ENCODE measurements at places on chromosomes 1 and 21.
A peak's percentile ranks its signal among the peaks of the same experiment; 100 is the strongest.

GRCh38 chr1:217053676-217054075, 330.4 kb upstream of the ESRRG start:
- no peak for DNase-seq

DNA sequence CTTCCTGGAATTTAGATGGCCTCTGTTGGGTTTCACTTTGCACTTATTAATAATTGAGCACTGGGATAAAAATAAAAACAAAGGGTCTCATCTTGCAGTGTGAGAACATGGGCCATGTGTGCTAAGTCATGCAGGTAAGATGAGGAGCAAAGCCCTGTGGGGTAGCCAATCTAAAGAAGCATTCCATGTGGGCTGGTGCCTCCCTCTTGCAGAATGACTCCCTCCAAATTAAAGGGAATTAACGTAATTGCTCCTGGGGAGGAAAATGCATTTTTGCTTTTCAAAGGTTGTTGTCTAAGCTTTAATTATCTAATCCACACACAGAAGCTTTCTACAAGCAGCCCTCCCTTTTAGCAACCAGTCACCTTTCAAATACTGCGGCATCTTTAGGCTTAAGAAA, 69.8 kb downstream of the CDC14A start:
- no peak for DNase-seq

GRCh38 chr1:204260601-204261197, 46.9 kb upstream of the GOLT1A start:
- DNase-seq: no peak

DNA sequence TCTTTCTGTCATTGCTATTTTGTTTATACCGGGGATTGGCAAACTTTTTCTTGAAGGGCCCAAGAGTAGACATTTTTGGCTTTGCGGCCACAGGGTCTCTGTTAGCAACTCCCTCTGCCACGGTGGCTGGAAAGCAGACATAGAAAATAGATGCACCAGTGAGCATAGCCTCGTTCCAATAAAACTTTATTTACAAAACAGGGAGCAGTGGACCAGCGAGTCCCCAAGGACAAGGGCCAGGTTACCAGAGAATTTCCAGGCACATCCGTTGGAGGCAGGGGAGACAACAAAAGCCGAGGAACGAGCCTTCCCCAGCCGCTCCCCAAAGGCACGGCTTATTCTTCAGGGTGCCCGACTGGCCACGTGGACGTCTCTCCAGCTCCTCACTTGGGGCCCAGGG, 26.5 kb downstream of the FAAP20 start:
- no peak for DNase-seq

- DNase-seq: peak; percentile 29
Measured at GRCh38 chr1:7902478-7903085, 38.1 kb downstream of the TNFRSF9 start.

- peak; percentile 33 for DNase-seq
Measured at GRCh38 chr21:33924079-33924765, 8.6 kb upstream of the ATP5PO start.

- no peak for DNase-seq
Measured at GRCh38 chr1:14660801-14661200, 62.3 kb downstream of the KAZN start.

DNA sequence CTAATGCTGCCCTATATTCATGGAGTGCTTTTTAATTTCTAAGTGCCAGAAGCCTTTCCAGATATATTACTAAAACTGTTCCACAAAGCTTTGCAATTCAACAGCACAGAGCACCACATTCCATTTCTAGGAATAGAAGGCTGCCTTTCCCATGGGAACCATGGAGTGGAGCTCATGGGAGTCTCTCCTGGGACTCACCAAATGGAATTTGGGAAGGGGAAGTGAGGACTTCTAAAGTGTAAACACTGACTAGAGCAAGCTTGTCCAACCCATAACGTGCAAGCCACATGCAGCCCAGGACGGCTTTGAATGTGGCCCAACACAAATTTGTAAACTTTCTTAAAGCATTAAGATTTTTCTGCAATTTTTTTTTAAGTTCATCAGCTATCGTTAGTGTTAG, 190.4 kb upstream of the TNR start:
- DNase-seq: no peak

DNA sequence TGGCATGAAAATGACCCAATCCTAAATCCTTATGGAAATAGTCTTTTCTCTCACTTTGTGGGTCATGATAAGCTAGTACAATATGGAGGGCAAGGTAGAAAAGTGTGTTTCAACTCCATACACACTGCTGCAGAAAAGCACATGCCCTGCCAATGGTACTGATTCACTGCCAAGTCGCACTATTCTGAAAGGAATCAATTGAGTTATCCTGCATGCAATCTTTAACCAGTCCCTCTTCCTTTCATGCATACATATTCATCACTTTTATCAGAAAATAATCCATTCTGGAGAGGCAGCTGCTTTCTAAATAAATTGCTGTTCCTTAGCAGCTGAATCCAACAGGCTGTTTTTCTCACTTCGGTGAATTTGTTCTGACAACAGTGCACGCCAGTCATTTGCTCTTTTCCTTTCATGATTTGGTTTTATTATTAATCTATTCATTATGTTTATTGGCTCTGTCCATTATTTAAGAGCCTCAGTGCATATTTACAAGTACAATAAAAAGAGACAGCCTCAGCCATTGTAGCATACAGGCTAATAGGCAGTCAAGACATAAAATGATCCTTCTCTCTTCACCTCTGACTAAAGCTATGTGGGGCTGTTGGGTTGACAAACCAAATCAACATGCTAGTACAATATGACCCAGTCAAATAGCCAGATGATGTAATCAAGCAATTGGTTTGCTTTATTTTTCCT, 108.8 kb downstream of the CHD1L start:
- no peak for DNase-seq

GRCh38 chr21:45306832-45307571, 19.3 kb upstream of the POFUT2 start:
- DNase-seq: no peak

GRCh38 chr1:234322979-234323378, 50.3 kb upstream of the COA6 start:
- DNase-seq: no peak

- no peak for DNase-seq
Measured at GRCh38 chr1:226309398-226310244, 657 bp upstream of the LIN9 start.

- no peak for DNase-seq
Measured at GRCh38 chr1:203204756-203205155, 18.3 kb upstream of the CHI3L1 start.

DNA sequence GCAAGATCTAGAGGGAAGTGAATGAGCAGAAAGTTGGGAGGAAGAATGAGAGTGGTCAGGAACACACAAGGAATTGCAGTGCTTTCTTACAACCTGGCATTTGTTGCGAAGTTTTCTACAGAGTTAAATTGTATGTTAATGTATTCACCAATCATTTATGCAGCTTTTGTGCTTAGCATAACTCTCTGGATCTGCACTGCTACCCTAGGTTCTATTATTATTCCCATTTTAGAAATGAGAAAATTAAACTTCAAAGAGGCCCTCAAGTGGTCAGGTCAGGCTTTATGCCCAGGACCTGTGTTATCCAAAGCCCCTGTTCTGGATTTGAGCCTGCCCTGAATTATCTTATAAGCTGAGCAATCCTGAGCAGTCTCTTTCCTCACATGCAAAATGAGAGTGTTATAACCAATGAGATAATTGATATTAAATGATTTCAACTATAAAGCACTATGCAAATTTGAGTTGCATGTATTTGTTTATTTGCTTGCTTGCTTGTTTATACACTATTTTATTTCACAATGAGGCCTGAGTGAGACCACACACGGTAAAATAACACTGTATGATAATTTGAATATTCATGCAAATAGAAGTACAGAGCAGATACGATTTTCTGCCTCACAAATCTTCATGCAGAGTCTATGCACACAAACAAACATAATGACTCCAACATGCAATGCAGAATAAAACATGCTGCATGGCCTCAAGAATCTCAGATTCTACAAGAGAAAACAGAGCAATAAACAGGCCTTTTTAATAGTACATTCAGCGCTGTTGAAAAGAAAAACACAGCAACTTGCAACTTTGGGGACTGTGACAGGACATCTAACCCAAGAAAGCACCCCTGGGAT, 323.0 kb downstream of the PLPP3 start:
- no peak for DNase-seq

- no peak for DNase-seq
Measured at GRCh38 chr1:91201694-91202093, 179.9 kb upstream of the ZNF644 start.

DNA sequence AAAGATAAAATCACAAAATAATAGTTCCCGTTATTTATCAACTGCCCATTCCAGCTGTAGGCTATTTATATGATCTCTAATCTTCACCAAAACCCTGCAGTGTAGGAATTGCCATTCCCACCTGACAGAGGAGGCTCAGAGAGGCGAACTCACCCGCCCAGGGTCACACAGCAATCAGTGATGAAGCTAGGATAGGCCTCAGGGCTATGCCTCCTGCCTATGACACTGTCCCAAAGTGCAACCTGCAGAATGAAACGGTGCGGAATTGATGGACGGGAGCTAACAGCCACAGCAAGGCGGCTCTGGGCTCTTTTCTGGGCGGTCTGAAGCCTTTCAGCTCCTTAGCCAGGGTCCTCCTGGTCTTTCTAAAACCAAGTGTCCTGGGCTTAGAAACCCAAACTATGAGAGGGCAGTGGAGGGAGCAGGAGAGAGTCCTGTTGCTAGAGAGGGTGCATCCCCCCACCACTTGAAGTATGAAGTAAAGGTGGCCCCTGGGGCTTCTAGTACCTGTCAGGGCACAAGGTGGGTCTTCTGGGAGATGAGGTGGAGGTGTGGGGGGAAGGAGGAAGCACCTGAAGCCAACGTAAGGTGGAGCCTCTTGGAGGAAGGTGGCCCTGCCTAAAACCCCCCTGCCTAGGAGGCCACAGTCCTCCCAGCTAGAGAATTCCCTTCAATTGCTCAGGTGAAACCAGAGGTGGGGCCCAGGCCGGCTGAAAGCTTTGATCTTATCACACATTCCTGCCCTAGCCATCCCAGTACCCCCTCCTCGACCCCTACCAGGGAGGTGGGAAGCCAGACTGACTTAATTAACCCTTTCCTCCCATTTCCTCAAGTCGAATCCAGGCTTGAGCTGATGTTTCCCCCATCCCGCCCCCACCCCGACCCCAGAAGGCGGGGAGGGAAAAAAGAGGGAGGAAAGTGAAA, 14.8 kb downstream of the HSPG2 start:
- DNase-seq: no peak

GRCh38 chr1:218658269-218658668, 313.1 kb downstream of the TGFB2 start:
- DNase-seq: no peak

DNA sequence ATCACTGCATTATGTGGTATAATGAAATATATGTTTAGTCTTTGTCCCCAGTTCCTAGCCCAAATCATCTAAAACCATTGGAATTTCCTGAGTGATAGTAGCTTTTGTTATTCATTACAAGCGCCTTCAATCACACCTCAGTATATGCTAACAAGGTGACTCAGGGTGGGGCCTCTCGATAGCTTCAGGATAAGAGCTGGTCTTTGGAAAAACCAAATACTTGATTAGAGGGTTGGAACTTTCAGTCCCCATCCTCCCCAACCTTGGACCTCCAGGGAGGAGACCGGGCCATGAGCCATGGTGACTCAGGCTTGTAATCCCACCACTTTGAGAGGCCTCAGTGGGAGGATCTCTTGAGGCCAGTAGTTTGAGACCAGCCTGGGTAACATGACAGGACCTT, 5.1 kb upstream of the BRDT start:
- DNase-seq: no peak

GRCh38 chr1:56780826-56781225, 38.4 kb downstream of the FYB2 start:
- DNase-seq: no peak

GRCh38 chr1:76677416-76678405, 189.6 kb upstream of the ST6GALNAC5 start:
- DNase-seq: no peak

DNA sequence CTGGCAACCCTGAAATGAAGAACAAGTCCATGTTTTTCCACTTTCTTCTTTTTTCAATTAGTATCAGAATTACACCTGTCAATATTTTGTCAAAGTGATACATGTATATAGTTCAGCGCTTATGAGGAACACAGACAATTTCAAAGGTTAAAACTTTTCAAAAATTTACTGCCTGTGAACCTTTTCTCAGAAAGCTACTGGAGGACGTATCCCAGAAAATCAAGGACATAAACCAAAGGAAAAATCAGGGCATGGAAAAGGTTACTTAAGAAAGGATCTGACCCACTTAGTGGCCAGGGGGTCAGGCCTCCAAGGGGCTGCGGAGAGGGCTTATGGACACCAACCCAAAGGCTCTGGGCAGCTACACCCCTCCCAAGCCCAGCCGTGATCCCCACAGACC, 81.1 kb upstream of the ACTRT2 start:
- DNase-seq: no peak

GRCh38 chr1:159152031-159152430, 19.4 kb upstream of the CADM3 start:
- DNase-seq: no peak

GRCh38 chr21:16310176-16310575, 580.4 kb downstream of the USP25 start:
- no peak for DNase-seq

GRCh38 chr1:180534214-180534613, 24.6 kb upstream of the OVAAL start:
- no peak for DNase-seq

GRCh38 chr1:115341948-115342347, 3.9 kb upstream of the NGF start:
- DNase-seq: no peak

DNA sequence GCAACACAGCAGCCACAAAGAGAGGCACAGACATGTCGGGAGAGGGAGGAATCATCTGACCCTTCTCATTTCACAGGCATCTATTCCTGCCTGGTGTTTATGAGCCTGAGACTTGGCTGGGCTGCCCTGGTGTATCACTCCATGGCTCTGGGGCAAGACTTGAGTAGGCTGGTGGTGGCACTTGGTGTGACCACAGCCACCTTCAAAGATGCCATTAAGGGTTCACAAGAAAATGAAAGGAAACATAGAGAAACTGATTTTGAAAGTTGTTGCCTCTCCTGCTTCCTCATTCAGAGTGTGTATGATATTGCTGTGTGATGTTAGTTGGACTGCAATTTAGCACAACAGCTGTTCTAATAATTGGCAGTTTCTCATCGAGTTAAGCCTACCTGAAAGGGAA, 298.8 kb downstream of the FAM72C start:
- no peak for DNase-seq

GRCh38 chr1:159000625-159001024, 9.1 kb upstream of the IFI16 start:
- DNase-seq: peak; percentile 80

- no peak for DNase-seq
Measured at GRCh38 chr1:53069265-53069662, 7.3 kb downstream of the PODN start.

GRCh38 chr21:38561205-38561604, 62.9 kb upstream of the ERG start:
- DNase-seq: no peak

- no peak for DNase-seq
Measured at GRCh38 chr1:189682591-189682990, 795.1 kb downstream of the BRINP3 start.

Data from AG09309 (cell line).